ENCODE measurements at places on chromosomes 12 and 14.

DNA sequence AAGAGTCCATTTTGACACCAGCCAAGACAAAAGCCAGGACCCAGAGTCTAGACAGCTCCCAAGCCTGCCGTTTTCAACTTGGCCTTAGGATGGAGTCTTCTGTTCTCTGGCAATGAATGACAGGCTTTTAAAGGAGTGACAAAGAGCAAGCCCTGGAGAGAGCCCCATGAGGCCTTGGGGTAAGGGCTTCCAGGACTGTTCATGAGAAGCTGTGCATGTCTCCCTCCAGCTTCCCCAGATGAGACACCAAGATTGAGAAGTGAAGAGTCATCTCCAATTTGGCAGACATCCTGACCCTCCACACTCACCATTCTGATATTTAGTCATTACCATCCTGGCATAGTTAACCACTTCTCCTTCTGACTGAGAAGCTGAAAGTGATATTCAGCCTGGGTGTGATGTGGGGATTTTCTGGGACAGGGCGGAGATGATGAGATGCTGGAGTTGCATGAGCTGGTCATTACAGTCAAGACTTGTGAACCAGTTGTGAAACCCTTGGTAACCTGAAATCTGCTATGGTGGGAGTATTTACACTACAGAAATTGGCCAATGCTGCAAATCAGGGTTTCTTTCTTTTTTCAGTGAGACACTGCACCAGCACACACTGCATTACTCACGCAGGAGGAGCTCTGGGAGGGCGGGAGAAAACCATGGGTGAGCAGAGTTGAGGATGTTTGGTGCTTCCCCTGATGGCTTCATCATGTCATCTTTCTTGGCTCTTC, 77.8 kb downstream of the VCPKMT start:
- no peak for DNase-seq

- no peak for DNase-seq
Measured at GRCh38 chr12:14284184-14284722, 81.2 kb upstream of the ATF7IP start.

DNA sequence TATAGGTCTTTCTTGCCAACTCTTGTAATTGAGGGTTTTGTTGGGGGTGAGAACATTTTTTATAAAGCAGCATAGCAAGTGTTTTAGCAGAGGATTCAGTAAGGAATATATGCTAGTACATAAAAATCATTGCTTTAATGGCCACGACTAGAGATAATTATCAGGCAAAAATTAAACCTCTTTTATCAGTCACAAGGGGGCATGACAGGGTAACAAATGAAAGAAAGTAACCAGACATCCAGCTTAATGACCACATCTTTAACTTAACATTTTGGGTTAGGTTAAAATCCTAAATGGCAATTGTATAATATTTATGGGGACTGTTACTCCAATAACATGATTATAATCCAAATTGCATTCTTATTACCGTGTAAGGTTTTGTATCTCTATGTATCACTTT, 119.6 kb downstream of the LRRIQ1 start:
- no peak for DNase-seq

DNA sequence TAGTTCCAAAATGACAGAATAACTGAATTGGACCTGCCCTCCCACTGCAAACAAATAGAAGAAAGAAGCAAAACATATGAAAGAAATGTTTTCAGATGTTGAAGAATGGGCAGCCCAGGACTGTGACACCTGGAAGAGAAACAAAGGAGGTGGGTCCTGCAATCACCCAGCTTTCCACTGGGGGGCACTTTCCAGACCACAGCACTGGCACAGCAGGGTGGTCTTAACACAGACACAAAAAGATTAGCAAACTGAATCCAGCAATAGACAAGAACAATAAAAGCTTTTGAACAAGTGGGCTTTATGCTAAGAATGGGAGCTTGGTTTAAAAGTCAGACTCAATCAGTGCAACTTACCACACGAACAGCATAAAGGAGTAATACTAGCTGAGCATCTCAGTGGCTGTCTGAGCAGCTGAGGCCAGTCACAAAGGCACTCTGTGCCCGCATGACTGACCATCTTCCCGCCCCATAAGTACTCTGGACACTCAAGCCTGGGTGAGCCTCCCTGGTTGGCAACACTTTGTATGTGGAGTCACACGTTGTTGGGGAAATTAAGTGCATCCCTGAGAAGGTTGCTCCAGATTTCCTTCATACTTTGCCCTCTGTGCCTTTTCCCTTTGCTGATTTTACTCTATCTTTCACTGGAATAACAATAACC, 27.7 kb downstream of the JKAMP start:
- no peak for DNase-seq

DNA sequence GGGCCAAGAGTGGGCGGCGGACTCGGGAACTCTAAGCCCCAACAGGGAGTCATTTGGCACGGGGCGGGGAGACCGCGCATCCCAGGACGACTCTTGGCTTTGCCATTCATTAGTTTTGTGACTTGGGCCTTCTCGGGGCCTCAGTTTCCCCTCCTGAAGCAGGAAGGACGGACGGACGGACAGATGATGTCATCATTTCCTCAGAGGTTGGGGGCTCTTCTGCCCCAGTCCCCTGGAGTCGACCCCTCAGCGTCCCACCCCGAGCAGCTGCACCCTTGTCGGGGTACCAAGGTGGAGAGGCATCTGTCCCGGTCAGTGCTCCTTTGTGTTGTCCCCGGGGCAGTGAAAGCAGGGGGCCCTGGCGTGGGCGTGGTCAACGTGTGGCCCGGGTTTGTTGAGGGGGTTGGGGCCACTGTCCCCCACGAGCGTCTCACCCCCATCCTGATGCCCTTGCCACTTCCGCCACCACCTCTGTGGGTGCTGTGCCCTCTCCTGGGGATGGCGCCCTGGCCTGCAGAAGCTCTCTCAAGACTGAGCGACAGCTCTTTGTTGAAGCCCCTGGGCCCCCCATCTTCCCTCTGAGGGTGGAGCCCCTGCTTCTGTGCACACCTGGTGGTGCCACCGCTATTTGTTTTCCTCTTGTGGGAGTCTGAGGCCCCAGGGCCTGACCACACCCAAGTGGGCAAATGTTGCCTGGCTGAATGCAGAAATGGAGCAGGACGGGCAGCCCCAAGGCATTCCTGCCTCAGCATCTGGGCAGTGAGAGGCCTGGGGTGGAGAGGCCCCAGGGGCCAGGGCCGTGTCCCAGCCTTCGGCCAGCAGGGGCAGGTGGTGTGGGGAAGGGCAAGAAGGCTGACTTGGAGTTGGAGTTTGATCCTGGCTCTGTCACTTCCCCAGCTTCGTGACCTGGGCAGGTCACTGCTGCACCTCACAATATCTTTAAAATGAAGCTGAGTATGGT, 896 bp downstream of the HHIPL1 start:
- DNase-seq, result no peak

DNA sequence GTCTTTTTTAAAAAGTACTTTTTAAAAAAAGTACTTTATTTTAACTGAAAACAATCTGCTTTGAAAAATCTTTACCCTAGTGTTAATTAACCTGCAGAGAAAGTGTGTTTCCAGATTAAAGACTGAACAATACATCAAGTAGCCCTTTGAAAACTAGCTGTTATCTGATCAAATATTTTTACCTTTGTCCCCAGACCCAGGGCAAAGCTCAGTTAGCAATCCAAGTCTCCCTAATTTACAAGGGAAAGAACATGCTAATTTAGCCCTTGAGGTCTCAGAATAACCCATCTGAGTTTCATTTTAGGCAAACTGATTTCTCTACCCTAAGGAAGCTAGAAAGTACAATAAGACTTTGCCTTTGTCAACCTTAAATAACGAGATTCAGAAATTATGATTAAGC, 91.2 kb downstream of the PPM1H start:
- DNase-seq, result no peak

- no peak for DNase-seq
Measured at GRCh38 chr12:101116911-101117310, 93.1 kb downstream of the SLC5A8 start.

- no peak for DNase-seq
Measured at GRCh38 chr12:131828671-131829355, 620 bp downstream of the MMP17 start.

- no peak for DNase-seq
Measured at GRCh38 chr14:89288114-89288513, 128.9 kb downstream of the FOXN3 start.

DNA sequence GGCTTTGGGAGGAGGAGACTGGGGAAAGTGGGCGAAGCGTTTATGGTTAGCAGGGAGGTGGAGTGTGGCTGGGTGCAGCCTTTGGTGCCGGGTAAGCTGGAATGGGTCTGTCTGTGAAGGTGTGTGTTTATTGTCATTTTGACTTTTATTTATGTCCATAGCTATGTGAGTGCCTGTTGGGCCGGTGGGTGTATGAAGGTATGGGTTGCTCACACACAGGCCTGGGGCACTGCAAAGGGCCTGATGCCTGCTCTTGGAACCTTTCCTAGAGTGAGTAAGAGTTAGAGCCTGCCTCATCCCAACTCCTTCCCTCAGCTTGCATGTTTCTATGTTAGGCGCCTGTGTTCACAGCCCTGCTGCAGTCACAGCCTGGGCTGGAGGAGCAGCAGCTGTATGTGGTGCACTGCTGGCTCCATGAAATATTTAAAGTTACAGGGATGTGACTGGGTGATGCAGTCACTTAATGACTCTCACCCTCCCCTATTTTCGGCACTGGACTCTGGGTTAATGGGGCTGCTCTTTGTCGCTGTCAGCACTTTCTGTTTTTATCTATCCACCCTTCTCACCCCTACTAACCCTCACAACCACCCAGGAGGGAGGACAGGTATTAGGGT, 2.6 kb upstream of the PPP1R1A start:
- DNase-seq, result no peak

DNA sequence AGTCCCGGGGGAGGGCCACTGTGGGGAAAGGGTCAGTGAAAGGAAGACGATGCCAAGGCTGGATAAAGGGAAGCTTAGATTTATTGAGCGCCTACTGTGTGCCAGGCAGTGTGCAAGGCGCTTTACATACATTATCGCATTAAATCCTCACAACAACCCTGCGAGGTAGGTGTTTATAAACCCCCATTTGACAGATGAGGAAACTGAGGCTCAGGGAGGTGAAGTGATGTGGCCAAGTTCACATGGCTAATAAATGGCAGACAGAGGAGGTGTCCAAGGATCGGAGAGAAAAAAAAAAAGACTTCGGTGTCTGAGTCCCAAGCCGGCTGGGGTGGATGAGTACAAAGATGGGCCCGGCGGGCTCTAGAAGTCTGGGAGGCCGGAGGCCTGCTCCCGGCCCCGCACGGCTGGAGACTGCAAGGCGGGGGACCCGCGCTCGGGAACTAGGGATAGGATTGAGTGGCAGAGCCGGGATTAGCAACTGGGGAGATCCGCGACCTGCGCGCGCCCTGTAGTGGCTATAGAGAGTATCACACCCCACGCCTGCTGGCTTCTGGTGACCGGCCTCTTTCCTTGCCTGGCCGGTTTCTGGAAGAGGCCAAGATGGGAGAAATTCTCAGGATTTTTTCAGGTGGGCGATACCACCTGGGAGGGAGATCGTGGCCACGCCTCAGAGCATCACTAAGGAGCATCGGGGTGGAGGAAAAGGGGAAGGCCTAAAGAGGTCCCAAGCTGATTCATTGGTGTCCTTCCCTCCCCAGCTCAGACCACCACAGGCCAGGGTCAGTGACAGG, 3.9 kb downstream of the DDN start:
- no peak for DNase-seq

GRCh38 chr14:100532906-100533655, 54.1 kb downstream of the BEGAIN start:
- DNase-seq, result no peak

DNA sequence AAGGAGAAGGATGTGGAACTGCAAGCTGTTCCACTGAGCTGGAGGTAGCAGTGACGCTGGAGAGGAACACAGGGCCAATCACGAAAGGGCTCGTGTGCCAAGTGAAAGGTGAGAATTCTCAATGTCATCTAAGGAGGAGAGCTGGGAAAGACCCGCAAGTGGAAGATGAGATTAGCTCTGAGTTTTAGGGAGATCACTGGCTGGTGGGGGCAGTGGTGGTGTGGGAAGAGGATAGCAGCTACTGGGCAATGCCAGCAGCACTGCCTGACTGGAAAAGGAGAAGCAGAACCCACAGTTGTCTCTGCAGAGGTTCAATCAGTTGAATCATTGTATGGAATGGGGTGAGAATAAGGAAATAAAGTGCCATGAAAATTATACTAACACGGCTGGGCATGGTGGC, 27.8 kb downstream of the SLC25A47 start:
- no peak for DNase-seq

- no peak for DNase-seq
Measured at GRCh38 chr12:57149245-57149900, 2.0 kb upstream of the LRP1-AS start.

DNA sequence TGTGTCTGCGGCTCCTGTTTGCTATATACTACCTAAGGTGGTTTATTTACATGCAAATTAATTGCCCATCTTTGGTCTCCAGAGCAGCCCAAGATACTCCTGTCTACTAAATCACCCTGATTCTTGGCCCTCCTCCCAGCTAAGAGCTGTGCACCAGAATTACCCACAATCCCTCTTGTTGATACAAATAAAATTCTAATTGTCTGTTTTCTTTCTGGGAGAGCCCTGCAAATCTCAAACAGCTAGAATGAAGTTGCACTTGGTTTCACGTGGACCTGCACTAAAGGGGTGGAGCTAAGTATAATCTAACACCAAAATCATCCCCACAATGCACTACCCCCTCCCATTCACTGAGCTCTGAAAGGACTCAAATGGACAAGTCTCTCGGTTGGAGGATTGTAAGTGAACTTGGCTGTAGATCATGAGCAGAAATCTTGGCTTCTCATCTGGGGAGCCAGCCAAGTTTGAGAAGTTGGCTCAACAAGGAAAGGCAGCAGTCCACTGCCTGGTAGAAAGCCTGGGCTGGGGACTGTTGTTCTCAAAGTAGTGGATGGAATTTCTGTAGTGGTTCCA, 6.6 kb downstream of the MAX start:
- no peak for DNase-seq

DNA sequence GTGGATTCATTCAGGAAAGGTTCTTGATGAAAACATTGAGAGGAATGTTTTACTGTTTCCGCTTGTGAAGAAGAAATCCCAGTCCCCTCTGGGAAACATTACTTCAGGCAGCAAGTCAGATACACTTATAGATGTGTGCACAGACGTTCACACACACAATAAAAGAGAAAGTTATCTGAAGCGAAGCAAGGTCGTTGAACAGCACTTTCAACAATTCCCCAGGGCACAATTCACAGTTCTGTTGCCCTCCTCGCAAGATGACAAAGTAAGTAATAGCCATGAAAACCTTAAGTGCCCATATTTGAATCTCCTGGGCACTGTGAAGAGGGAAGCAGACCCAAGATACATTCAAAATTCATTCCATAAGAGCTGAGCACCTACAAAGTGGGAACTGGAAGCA, 156.6 kb upstream of the CAND1 start:
- DNase-seq, result no peak

DNA sequence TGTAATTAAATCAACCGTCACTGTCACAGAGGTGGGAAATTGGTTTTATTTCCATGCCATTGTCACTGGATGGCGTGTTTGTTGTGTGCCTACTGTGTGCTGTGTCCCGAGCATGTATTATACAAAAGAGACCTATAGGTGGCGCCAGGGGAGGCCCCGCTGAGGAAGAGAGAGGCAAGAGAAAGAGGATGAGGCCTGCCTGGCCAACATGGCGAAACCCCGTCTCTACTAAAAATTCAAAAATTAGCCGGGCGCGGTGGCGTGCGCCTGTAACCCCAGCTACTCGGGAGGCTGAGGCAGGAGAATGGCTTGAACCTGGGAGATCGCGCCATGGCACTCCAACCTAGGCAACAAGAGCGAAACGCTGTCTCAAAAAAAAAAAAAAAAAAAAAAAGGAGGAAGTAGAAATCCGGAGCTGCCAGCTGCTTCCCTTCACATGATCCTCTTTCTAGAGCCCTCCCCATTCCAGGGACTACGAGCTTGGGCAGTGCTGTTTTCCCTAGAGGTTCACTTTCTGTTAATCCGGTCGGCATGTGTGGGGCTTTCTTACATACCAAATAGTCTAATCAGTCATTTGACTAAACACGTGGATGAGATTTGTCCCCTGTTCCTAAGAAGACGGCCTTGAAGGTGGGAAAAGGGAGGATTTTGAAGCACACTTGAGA, 6.4 kb upstream of the CCDC175 start:
- DNase-seq, result no peak
